NCI-H510A (cell line): ENCODE measurements at places on chromosomes 6 and 20.

DNA sequence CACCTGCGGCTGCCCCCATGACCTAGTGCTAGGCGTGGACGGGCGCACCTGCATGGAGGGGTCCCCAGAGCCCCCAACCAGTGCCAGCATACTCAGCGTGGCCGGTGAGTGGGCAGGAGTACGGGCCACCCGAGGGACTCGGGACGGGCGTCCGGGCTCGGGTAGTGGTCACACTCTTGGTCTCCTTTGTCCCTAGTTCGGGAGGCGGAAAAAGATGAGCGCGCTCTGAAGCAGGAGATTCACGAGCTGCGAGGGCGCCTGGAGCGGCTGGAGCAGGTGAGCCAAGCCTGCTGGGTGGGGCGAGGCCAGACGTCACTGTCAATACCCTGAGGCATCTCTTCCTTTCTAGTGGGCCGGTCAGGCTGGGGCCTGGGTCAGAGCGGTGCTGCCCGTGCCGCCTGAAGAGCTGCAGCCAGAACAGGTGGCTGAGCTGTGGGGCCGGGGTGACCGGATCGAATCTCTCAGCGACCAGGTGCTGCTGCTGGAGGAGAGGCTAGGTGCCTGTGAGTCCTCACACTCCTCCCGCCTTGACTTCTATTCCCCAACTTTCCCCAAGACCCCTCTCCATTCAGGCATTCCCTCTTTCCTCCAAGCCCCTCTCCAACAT is 2.9 kb downstream of the EGFL8 start:
- DNase-seq, result no peak

GRCh38 chr6:134119486-134119885 is 67.1 kb upstream of the SLC2A12 start:
- DNase-seq, result no peak

- no peak for DNase-seq
Measured at GRCh38 chr6:6663421-6664135, 75.1 kb downstream of the LY86 start.

- no peak for DNase-seq
Measured at GRCh38 chr20:40493071-40493470, 196.0 kb downstream of the MAFB start.

DNA sequence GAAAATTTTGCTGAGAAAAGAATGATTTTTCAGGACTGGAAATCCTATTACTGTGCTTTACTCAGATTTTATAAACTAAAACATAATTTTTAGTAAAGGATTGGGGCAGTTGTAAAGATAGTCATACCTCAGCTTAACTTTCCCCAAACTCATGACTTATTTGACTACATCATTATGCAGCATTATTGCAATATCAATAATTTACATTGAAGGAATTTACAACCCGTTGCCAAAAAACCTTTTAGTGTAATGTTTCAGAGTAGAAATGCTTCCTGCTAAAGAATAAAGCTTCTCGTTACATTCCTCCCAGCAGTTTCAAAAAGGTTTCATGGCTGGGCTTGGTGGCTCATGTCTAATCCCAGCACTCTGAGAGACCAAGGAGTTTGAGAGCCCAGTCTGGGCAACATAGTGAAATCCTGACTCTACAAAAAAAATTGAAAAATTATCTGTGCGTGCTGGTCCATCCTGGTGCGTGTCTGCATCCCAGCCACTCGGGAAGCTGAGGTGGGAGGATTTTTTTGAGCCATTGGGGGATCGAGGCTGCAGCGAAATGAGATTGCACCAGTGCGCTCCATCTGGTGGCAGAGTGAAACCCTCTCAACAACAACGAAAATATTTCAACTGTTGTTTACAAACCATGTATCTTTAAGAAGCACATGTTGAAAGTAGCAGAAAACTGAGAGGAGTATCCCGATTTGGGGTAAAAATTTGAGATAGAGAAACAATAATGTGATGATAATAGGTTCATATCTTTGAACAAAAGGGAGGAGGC is 4.4 kb downstream of the AMD1 start:
- no peak for DNase-seq
